ENCODE measurements at places on chromosomes 16 and 17.

DNA sequence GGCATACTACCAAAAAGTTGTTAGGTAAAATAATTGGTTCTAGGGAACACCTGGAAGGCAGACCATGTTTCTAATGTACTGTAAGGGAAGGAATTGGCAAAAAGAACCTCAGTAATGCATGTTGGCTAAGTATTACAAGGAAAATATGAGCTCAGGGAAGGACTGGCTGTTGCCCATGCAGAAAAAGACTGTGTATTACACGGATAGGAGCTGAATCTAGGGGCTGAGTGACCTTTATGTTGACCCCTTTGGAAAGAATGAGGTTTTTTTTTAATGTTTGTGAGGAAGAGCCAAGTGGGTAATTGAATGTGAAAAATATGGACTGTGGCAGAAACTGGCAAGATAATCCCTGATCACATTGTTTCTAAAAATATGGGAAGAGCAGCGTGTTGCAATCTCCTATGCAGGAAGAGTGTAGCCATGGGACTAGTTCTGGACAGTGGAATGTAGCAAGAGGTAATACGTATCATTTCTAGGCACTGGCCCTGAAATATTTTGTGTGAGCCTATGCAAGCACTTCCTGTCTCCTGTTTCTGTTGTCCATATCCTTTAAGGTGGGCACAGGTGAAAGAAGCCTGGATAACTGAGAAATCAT lies 95.1 kb upstream of the CNTNAP4 start:
- DNase-seq: no peak

DNA sequence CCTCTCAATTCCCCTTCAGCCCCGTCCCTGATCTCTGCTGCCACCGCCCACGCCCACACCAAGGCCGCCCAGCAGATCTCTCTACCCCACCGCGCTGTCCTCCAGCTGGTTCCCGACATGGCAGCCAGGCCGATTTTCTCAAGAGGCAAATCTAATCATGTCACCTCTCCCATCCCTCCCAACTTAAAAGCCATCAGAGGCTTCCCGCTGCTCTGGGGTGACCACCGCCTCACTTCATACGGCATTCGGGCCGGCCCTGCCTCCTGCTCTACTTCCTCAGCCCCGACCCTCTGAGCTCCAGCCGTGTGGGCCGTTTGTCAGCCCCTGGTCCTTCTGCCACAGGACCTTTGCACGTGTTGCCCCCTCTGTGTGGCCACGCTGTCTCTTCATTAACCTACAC lies 63.2 kb downstream of the RPH3AL start:
- no peak for DNase-seq

- DNase-seq: peak; percentile 82
These were observed at the start of gene NUP85 for GRCh38 chr17:75205037-75205792. TSS of gene NUP85 (plus strand) at chr17:75205679. CDS start at chr17:75205762, 83 bp downstream.

DNA sequence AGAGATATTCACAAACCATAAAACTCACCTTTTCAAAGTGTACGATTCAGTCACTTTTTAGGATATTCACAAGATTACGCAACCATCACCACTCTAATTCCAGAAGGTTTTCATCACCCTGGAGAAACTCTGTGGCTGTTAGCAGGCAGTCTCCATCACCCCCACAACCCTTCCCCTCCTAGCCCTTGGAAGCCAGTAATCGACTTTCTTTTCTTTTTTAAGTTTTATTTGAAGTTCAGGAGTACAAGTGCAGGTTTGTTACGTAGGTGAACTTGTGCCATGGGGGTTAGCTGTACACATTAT lies 363.5 kb downstream of the CPPED1 start:
- DNase-seq: no peak

GRCh38 chr16:77657016-77657415 lies 65.3 kb upstream of the NUDT7 start:
- no peak for DNase-seq

- no peak for DNase-seq
These were observed 65.1 kb upstream of the TOX3 start for GRCh38 chr16:52611817-52612673.

DNA sequence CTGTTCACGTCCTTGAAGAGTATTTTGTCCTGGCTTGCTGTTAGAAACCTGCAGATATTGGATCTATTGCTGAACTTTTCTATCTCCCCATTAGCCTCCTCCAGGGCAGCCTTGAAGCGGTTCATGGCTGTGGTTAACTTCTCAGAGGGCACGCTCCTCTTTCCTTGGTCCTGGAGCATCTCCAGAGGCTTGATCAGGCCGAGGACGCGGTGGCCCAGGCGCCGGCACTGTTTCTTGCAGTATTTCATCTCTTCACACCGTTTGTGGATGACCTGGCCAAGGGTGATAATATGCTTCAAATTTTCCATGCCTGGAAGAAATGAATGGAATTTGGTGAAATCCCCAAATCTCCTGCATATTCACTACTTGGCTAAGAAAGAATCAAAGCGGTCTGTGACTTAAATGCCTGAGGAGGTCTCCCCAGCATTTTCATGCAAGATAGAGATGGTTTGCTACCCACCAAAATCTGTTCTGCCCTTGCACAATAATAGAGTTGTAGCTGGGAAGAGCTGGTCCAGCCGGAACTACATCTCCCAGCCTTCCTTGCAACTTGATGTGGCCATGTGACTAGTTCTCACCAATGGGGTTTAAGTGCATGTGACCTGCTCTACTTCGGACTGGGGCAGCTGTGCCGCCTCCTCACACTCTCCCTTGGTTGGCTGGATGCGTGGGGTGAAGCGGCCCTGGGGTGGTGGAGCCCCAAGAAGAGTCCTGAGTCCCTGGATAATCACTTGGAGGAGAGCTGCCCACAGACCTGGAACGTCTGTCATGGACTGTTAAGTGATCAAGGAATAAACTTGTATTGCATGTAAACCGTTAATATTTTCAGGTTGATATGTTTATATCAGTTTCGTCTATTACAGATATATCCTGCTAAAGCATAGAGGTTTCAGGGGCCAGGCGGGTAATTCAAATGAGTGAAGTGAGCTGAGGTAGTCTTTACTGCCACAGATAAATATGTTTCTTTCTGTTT lies 4.9 kb downstream of the MLKL start:
- peak; percentile 81 for DNase-seq

GRCh38 chr17:46962374-46962790 lies 16.7 kb downstream of the RPRML start:
- DNase-seq: no peak

GRCh38 chr17:57511475-57512123 lies 233.5 kb downstream of the CCDC182 start:
- DNase-seq: no peak

DNA sequence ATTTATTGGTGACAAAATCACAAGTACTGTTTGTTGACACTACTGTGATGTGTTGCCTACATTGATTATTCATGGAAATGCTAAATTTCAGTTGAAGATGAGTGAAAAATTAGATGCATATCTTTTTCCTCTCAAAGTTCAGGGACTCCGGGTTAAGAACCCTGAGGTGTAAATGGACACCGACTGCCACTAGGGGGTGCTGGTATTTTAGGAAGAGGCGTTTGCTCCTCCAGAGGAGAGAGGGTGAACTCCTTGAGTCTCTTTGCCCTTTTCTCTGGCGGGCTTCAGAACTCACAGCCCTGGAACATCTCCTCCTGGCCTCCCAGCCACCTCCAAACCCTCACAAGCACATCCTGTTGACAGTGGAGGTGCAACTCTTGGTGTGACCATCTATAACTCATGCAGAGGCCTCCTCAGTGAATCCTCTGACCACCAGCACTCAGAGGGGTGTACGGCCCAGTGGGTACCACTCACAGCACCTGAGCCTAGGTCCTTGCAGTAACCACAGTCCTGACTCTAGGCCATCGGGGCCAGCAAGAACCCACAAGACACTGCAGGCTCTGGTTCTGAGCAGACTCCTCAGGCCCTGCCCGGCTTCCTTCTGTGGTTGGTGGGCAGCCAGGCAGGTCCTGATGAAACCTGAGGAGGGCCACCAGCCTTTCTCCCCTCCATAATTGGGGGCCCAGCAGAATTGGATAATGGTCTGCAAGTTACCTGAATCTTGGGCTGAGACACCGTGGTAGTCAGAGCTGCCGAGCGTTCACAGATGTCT lies 26.2 kb upstream of the PIK3R5 start:
- no peak for DNase-seq

GRCh38 chr16:5056352-5056751 lies 9.4 kb downstream of the C16orf89 start:
- no peak for DNase-seq

DNA sequence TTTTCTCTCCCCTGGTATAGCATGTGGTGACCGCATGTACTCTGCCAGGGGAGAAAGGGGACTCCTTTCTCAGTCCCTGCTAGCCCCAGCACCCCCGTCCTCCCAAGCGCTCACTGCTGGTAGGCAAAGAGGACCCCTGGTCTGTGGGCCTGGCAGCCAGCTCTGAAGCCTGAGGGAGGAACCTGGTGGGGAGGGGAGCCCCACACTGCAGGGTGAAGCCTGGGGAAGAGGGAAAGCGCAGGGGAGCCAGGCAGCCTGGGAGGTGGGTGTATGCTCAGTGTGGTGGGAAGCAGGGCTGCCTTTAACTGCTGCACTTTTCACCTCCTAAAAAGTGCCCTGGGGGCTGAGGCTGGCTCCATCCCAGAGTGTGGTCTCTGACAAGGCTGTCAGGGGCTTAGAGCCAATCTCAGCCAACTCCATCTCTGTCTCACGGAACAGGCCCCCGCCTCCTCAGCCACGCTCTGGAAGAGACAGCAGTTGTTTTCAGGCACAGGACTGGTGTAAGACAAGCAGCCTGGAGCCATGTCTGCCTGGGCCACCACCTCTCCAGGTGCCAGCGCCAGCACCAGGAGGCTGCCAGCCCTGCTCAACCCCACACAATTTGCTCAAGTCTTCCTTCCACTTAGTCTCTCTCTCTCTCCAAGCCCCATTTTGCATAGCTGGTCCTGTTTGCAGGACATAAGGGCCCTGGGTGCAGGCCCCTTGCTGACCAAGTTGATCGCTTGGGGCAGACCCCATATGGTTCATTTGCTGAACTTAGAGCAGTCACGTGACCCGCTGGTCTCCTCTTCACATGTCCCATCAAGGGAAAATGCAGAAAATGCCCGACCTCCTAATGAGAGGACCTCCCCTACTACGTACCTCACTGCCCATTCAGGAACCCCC lies 14.7 kb upstream of the TBX2 start:
- DNase-seq: no peak

- DNase-seq: no peak
These were observed 207.9 kb upstream of the RBFOX1 start for GRCh38 chr16:7124701-7125100.

DNA sequence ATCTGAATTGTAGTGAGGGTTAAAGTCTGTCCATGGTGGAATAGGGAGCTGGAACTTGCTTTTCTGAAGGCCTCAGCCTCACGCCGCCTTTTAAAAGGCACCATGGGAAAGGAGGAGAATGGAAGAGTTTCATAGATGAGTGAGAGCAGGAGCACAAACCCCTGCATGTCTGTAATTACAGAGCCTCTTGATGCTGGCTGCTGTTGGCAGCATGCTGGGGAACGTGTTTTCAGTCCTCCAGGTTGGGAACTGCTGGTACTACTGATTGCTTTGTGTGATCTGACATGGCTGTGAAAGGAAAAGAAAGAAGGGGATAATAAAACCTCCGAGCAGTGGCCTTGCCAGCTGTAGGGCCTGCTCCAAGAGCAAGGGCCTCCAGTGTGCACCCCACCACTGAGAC lies 16.8 kb upstream of the DYNLL2 start:
- DNase-seq: no peak

GRCh38 chr17:66724581-66725341 lies 110.2 kb upstream of the CACNG5 start:
- no peak for DNase-seq

- DNase-seq: no peak
These were observed 21.5 kb upstream of the MMD start for GRCh38 chr17:55442953-55443683.

DNA sequence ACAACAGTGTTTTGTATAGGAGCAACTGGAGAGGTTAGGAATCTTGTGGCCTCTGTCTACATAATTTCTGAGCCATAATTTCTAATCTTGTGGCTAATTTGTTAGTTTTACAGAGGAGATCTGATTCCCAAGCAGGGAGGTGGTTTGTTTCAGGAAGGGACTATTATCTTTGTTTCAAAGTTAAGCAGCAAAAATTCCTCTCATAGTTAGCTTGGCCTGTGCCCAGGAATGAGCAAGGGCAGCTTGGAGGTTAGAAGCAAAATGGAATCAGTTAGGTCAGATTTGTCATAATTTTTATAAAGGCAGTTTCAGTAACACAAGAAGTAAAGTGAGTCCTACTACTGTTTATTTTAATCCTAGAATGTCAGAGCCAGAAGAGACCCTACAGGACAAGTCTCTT lies 2.0 kb upstream of the RDM1 start:
- no peak for DNase-seq

- no peak for DNase-seq
These were observed 31.7 kb downstream of the PRPSAP2 start for GRCh38 chr17:18889658-18890057.

DNA sequence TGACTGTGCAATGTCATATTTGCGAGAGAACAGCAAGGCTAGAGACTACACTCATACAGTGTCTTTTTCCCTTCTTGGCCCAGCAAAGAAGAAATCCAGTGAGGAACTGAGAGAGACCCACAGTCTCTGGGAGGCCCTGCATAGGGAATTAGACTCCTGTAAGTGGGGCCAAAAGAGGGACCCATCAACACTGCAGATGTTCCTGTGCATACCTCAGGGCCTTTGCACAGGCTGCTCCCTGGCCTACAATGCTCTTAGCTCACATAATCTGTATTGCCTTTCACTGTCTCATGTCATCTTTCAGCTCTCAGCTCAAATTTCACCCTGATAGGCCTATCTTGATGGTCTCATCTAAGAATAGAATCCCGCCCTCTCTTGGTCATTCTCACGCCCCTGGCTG lies 9.2 kb downstream of the SYCE1L start:
- DNase-seq: no peak

All from amygdala (tissue), 56 donors.